ENCODE measurements at places on chromosomes 11 and 22.

GRCh38 chr11:2779981-2780849 lies 80.4 kb upstream of the KCNQ1OT1 start:
- peak; percentile 49 for DNase-seq

DNA sequence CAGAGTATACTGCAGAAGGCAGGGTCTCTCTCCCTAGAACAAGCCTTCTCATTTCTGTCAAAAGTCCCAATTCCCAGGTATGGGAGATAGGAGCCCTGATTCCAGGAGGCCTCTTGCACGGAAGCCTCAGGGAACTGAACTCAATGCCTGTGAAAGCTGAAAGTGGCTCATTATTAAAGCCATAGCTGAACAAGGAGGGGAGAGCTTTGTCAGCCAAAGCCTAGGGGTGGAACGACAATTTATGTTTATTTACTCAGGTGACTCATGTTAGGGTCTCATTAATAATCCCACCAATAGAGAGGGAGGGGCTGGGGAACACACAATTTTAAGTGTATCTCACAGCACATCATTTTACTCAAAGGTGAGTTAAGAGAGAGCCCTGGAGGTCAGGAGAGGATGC lies 44.9 kb downstream of the DSCAML1 start:
- DNase-seq: no peak

DNA sequence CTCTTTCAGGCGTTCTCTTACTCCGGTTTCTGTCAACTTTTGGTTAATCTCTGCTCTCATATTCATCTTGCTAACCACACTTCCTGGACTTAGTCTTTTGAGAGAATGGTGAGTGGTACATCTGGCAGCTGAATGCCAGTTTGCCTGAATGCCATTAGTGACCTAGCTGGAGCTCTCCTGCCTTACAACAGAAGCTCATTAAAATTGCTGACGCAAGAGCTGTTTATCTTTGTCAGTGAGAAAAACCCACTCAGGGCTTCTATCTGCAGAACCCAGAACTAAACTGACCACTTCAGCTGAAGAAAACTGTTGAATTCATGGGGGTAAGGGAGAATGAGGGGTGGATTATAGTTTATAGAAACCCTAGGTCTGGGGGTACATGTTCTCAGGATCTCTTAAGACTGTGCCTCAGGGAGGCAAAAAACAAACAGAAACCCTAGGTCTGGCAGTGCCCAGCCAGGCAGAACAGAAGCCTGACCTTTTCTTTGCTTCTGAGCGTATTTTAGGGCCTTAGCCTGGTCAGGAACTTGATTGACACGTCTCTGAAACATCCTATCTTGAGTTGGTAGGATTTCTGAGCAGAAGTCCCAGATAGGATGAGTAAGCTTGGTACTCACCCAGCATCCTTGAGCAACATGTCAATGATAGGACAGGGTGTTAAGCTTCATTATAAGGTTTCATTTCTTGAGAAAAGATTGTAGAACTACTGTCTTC lies 52.8 kb upstream of the YWHAH start:
- DNase-seq: no peak

GRCh38 chr11:133529807-133530500 lies 2.3 kb downstream of the OPCML start:
- DNase-seq: no peak

DNA sequence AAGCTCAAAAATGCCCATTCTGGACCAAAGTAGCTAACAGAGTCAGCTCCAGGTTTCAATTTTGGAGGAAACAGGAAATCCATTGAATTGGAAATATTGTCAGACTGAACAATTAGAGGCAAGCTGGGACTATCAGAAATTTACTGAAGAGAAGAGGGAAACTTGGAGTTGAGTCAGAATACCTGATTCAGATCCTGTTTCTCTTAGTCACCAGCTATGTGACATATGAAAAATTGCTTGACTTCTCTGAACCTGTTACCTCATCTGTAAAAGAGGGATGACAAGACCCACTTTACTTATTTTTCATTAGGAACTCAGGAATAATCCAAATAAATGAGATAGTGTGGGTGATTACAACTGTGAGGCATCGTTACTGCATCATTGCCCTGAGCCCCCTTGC lies 148.9 kb upstream of the CADM1 start:
- DNase-seq: no peak

DNA sequence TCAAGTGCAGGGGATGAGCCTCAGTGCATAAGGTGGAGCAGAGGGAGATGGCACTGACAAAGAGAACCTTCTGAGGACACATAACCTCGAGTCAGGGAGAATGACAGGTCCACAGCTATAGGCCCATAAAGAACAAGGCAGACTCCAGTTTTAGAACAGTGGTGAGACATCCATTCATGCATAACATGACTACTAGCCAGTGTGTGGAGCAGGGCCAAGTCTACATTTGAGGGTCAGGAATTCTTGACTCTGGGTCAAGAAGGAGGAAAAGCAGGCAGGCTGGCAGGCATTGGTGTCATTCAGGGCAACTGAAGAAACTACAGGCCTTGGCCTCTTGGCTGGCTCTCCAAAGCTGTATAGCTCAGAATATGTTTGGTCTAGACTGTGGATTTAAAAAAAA lies 54.9 kb downstream of the MTNR1B start:
- DNase-seq: no peak

GRCh38 chr11:93720522-93720921 lies 20.8 kb downstream of the TAF1D start:
- no peak for DNase-seq

- DNase-seq: no peak
Measured at GRCh38 chr11:74011360-74012073, 2.6 kb upstream of the UCP3 start.

DNA sequence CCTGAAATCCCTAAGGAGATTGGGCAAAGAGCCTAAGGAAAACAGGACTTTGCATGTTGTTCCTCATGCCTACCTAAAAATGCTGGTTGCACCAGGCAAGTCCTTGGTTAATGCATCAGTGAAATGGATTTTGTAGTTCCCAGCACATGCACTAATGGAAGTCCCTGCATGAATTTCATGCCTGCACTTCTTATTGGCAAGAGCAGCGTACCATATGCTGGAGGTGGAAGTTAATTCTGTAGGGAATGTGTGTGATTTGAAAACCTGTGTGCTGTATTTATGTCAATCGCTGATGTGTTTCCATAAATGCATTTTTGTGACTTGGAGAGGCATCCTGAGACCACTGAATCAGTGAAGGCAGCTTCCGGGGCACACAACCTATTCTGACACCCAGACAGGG lies 140.3 kb upstream of the MTNR1B start:
- no peak for DNase-seq
